ENCODE measurements at places on chromosomes 6 and 20. TPM values are rescaled to one million over a fixed set of nuclear protein-coding genes. Genes with fewer than 3 reads are reported as not detected.

DNA sequence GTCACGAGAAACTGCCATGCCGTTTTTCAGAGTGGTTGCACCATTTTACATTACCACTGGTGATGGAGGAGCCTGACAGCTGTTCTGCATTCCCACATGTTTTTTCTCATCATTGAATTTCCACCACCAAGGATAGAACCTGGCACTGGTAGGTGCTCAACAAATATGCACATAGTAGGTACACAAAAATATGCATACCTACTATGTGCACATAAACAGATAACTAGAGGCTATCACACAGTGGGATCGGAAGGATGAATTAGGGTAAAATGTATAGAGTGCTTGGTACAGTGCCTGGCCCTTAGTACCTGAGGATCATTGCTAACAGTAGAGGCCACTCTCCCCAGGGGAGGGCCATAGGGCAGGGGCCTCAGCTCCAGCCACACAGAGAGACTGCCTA is 47.0 kb downstream of the SLC2A10 start:
- no peak for DNase-seq

- DNase-seq: no peak
These were observed 42.4 kb upstream of the ZBP1 start for GRCh38 chr20:57662456-57663240.

DNA sequence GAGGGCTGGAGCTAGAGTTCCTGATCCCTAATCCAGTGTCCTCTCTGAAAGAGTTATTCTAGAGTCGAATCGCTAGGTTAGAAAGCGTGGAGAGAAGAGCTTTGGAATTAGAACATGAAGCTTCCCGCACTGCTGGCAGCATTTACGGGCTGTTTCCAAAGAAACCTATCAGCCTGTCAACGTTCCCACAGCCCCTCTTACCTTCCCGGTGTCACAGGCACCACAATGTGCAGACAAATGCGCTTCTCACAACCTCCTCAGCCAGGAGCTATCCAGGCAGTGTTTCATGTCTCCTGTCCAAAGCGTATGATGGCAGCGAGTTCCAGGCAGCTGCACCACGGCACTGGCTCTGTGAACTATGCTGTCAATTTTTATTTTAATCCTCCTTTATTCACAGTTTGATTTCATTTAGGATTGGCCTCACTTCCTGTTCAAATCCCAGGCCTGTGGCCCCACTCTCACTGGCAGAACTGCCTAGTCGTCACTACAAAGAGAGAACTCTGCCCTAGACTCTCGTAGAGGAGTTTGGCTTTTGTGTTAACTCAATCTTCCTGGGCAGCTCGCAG is 322.8 kb upstream of the SOX4 start:
- DNase-seq: no peak

- no peak for DNase-seq
These were observed 16.8 kb downstream of the PHACTR2 start for GRCh38 chr6:143694560-143694959.

GRCh38 chr6:110493253-110493800 is 16.9 kb upstream of the SLC22A16 start:
- no peak for DNase-seq

- no peak for DNase-seq
These were observed 47.9 kb upstream of the EPB41L1 start for GRCh38 chr20:36106606-36107005.

GRCh38 chr6:104404377-104404776 is 455.3 kb downstream of the HACE1 start:
- DNase-seq: no peak

DNA sequence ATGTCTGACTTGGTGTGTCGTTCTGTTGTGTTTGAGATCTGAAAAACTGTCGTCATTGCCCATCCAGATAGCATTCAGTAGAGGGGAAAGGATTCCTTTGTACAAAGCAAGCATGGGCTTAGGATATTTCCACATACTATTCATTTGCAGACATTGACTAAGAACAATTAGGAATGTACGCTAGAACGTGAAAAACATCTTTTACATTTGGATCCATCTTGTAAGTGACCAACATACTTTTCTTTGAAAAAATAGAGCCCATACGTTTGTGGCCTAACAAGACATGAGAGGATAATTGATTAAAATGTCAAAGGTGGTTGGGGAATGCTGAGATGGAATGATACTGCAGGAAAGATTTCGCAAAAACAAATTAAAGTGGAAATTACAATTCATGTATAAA is 225.8 kb upstream of the QKI start:
- no peak for DNase-seq

The APCDD1L gene
- 1.1 TPM for total RNA-seq

The SLC22A3 gene
- 36.0 TPM for total RNA-seq

All from mucosa of gallbladder (tissue), 1 donor.